ENCODE measurements at places on chromosomes 2 and 18. TPM values are rescaled to one million over a fixed set of nuclear protein-coding genes. Genes with fewer than 3 reads are reported as not detected.

Gene OSBPL6
- total RNA-seq, result not detected

Gene CHST9
- total RNA-seq, result not detected

DNA sequence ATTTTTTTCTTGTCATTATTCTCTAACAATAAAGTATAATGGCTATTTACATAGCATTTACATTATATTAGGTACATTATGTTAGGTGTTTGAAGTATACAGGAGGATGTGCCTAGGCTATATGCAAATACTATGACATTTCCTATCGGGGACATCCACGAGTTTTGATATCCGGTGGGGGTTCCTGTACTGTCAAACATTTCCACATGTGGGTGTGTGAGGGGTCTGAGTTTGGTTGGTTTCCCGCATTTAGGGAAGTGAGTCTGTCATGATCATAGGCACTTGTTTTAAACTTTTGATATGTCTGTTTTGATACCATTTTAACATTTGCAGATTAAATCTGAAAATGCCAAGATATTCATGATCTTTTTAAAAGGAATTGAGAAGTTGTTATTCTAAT is 76.0 kb downstream of the CEP192 start:
- DNase-seq, result peak; percentile 29

Gene SOWAHC
- total RNA-seq, result 4.8 TPM

DNA sequence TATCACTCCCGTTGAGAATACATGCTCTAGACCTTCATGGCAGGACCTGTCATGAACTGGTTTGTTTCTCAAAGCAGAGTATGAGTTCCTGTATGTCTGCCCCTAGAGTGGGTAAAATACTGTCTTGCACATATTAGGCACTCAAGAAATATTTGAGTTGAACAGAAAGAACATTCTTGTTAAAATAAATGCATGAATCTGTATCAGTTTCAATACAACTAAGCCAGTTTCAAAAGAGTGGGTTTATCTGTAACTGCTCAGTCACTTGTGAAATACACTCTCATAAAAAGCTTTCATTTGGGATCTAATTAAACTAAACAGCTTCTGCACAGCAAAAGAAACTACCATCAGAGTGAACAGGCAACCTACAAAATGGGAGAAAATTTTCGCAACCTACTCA is 69.2 kb downstream of the RFTN2 start:
- DNase-seq, result no peak

GRCh38 chr2:208360259-208361076 is 46.1 kb upstream of the PTH2R start:
- no peak for DNase-seq

GRCh38 chr2:213740453-213740852 is 456.2 kb downstream of the SPAG16 start:
- no peak for DNase-seq

- DNase-seq, result no peak
Observed at GRCh38 chr18:12417687-12418086, 10.0 kb downstream of the PRELID3A start.

Gene AMMECR1L
- total RNA-seq, result 14.0 TPM

- no peak for DNase-seq
Observed at GRCh38 chr2:144496977-144497598, 22.8 kb downstream of the ZEB2 start.

GRCh38 chr18:45715212-45715780 is 8.7 kb upstream of the SLC14A1 start:
- DNase-seq, result no peak

- DNase-seq, result no peak
Observed at GRCh38 chr18:10205151-10205550, 249.3 kb upstream of the APCDD1 start.

- DNase-seq, result no peak
Observed at GRCh38 chr2:23561088-23561487, 176.1 kb downstream of the KLHL29 start.

Gene SOX11
- total RNA-seq, result not detected

DNA sequence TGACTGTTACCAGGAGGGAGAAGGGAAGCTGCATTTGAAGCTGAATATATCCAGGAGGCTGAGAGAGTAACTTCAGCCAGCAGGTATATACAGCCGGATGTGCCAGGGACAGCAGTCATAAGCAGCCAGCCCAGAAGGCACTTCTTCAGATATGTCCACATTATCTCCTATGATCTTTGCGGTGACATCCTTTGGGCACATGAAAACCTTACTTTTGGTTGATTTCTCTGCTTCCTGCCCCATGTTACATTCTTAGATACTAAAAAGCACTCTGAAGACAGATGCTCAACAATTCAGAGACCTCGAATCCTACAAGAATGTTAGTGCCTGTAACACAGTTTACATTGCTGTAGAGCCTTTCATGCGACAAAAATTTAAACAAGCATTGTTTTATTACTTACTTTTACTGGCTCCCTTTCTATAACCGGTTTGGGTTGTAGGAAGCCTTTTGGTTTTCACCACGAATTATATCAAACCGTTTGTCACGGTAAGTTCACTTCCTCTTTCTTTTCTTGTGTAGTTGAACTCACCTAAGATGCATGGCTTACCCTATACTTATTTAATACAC is 50.3 kb upstream of the TLK1 start:
- peak; percentile 55 for DNase-seq

Gene TMEM37
- total RNA-seq, result not detected

Gene UGT1A3
- total RNA-seq, result not detected

Gene PDE6D
- 25.7 TPM for total RNA-seq

DNA sequence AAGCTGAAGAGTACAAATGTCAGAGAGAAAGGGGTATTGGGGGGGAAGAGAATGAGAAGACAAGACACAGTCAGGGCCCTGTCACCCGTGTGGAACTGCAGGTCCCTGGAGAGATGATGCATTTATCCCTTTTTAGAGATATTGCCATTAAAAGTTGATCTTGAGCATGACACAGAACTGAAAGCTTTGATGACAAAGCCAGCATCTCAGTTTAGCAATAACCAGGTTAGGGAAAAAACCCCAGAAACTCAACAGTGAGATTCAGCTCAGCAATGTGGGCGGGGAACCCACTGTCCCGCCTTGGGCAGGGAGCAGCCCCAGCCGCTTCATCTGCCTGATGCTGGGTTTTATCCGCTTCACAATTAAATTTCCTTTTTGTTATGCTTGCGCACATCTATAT is 181.1 kb downstream of the NEDD4L start:
- no peak for DNase-seq

DNA sequence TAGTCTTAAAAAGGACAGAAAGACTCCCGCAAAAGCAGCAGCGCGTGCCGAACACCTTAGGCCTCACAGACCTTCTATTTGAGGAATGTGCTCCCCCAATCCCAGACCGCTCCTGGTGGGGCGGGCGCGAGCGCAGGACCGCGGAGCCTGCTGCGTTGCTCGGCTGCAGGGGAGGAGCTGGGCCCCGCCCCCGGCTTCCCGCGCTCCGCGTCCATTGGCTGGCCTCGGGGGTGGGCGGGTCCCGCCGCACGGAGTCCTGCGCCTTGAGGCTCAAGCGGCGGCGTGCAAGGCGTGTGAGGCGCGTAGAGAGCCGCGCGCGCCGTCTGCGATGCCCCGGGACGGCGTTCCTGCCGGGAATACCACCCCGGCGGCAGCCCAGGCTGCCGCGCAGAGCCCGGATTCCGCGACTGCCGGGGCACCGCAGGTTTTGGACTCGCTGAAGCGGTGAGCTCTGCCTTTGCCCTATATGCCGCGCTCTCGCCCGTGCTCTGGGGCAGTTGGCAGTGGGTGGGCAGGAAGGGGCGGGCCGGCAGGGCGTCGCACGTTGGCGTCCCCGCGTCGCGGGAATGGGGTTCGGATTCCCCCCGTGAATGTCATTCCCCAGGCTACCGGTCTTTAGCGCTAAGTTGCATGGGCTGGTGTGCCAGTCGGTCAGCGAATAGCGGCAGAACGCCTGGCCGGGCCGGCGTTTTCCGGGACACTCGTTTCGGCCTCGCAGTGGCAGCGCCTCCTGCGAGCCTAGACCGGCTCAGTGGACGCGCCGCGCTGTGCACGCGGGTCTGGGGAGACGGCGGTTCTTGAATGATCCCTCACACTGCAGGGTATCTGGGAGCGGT is 49.6 kb upstream of the PAIP2B start:
- peak; percentile 84 for DNase-seq

DNA sequence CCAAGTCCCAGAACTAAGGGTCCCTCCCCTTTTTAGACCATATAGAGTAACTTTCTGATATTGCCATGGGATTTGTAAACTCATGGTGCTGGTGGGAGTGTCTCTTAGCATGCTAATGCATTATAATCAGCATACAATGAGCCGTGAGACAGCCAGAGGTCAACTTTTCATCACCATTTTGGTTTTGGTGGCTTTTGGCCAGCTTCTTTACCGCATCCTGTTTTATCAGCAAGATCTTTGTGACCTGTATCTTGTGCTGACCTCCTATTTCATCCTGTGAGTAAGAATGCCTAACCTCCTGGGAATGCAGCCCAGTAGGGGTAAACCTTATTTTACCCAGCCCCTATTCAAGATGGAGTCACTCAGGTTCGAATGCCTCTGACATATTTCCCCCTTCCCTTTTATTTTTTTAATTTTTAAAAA is 148.2 kb downstream of the PHLPP1 start:
- no peak for DNase-seq

GRCh38 chr2:112682101-112682500 is 36.4 kb downstream of the SLC20A1 start:
- no peak for DNase-seq

Gene TSHZ1
- total RNA-seq, result 16.4 TPM

GRCh38 chr2:205296959-205297358 is 385.3 kb upstream of the NRP2 start:
- DNase-seq, result no peak

DNA sequence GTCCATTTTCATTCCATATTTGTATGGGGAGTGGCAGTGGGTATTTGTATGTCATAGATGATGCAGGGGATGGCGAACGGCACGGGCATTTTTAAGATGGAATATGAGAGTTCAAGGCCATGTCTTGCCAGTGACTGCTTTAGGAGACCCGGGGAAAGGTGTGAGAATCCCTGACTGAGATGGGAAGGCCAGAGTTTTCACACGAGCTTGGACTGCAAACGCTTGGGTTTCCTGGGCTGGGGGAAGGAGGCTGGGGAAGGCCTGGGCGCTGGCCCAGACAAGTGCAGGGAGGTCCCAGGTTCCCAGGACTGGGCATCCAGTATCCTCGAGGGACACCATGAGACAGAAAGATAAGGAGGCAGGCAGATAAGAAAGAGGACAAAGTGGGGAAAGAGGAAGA is 35.2 kb downstream of the CNGA3 start:
- no peak for DNase-seq

Gene ABCB11
- total RNA-seq, result not detected

DNA sequence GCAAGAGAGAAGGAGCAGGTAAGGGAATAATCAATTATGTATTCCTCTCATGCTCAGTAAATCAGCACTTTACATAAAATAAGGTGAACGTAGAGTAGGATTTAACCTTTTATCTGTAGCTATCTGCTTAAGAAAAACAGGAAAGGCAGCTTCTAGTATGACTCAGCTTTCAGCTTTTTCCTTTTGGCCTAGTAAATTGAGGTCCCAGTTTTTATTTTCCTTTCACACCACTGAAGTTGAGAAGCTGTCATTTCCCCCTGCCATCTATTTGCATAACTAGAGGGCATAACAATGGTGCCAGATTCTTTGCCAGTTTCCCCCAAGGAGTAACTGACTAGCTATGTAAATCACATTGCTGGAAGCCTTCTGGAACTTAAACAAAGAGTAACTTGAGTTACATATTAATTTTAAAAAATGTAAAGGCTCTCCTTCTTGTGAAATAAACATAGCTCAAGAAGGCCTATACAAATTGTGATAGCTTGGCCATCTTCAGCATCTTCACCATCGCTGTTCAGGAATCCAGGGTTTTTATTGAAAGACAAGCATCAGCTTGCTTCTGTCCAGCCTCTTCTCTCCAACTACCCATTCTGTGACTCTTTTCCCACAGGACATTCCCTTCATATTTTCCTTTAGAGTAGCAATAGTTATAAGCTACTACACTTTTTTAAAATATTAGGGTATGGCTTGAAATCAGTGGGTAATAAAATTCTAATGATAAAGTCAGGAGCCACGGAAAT is 97.0 kb downstream of the KYNU start:
- DNase-seq, result no peak

Gene CHST10
- 0.81 TPM for total RNA-seq

Gene TTR
- not detected for total RNA-seq

Gene PLGLB1
- 8.2 TPM for total RNA-seq

DNA sequence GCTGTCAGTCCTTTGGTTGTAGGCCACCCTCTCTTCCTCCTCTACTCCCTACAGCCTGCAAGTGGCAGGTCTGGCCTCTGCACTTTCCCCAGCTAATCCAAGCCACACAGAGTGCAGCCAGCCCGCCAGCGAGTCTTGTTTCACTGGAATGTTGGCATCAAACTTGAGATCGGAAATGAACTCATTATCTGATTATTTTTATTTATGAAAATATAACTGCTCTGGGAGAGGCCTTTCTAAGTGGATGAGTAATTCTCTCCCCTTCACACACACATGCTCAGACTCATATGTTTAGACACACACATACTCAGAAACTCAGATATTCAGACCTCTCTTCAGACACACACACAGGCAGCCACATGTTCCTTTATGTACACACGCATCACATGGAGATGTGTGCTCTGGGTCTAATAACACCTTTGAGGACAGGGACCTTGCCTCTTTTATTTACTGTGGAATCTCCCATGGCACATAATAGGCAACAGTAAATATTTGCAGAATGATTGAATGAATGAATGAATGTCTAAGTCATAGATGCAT is 151.3 kb downstream of the ZFP36L2 start:
- DNase-seq, result no peak

- no peak for DNase-seq
Observed at GRCh38 chr18:25100418-25100817, 251.5 kb downstream of the ZNF521 start.

DNA sequence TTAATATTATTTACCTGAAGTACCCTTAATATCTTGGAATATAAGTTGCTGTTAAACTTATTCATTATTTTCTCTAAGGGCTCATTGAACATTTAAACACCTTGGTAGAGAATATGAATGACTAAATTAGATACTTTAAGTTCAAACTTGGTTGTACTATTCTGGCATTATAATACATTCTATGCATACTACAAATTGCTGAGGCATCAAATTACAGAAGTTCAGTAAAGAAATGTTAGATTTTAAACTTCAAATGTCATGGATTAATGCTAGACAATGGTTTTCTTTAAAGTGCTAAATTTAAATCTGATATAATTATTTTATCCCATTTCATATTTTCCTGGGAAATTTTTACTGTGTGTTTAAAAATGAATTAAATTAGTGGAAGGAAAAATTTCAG is 63.1 kb downstream of the CDCA7 start:
- no peak for DNase-seq

DNA sequence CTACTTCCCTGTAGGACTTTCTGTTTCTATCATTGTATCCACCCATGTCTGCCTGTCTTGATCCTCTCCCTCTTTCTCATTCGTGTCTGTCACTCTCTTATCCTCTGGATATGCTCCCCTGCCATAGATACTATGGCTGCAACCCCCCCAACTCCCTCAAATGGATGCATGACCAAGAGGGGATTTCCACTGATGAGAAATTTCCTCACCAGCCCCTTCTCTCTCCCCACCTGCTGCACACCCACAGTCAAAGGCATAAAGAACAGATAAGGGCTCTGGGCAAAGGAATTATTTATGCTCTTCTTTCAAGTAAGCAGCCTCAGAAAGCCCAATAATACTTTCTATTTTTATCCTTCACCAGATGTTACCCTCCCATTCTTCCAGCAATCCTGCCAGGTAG is 121.3 kb downstream of the FOXI3 start:
- no peak for DNase-seq

Data from CD4-positive, CD25-positive, alpha-beta regulatory T cell (primary cell).